ENCODE measurements at places on chromosomes 5 and 9.

DNA sequence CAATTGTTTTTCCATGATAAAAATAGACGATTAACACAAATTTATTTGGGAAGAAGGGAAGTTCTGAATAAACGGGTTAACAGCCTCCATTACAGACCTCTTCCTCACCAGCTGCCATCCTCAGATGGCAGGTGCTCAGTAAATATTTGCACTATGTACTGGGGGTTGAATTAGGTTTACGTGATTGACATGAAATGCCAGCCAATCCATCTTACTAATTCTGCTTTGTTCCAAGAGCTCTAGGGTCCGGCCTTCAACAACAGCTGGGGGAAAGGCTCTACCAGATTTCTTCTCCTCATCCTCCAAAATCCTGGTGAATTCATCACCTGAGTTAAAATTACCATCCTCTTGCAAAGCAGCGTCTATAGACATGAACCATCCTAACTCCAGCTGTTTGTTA, 104.6 kb downstream of the MTX3 start:
- DNase-seq: no peak

GRCh38 chr5:60712950-60713349, 13.0 kb upstream of the DEPDC1B start:
- DNase-seq: no peak

DNA sequence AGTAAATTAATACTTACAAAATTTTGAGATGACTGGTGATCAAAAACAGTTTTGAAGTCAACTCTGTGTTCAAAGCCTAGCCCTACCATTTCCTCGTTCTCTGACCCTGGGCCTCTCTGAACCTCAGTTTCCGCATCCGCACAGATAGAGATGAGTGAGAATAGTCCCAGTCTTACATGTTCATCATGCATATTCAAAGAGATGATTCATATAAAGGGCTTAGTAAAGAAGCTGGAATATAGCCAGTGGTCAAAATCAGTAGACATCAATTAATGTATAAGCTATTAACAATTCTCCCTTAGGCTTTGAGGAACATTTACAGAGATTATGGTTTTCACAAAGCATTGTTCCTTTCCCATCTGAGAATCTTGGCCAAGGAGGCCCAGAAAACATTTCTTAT, 250.6 kb downstream of the SPOCK1 start:
- DNase-seq: no peak

- DNase-seq: no peak
These were observed 3.6 kb upstream of the CPLX2 start for GRCh38 chr5:175867587-175868347.

GRCh38 chr9:130860458-130861316, 25.6 kb downstream of the ABL1 start:
- no peak for DNase-seq

DNA sequence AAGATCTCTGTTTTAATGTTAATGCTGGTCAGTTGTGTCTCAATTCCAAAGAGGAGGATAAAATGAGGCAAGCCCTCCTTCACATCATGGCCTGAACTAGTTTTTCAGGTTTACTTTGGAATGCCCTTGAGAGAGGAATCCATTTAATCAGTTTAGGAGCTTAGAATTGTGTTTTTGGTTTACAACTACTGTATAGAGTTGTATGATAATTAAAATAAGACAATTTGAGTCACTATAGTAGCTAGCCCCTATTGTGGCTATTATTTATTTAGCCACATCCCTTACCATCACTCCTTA, 107.8 kb upstream of the PRLR start:
- DNase-seq: no peak

GRCh38 chr9:124042201-124042721, 30.7 kb downstream of the LHX2 start:
- DNase-seq: no peak

DNA sequence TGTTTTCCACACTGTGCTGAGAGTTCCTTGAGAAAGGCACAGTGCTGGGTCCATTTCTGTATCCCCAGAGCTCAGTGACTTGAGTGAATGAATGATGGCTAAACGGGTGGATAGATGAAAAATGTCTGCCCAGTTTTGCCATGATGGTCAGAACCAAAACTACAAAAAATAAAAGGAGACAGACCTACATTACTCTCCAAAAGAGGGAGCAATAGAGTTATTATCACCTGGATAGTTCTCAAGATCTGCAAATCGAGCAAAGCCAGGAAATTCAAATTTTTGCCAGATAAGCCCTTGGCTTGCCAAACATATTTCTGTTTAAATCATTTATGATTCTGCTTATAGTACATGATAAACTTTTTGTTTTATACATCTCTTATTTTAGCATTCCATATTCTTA, 214.2 kb upstream of the ZNF462 start:
- DNase-seq: no peak

DNA sequence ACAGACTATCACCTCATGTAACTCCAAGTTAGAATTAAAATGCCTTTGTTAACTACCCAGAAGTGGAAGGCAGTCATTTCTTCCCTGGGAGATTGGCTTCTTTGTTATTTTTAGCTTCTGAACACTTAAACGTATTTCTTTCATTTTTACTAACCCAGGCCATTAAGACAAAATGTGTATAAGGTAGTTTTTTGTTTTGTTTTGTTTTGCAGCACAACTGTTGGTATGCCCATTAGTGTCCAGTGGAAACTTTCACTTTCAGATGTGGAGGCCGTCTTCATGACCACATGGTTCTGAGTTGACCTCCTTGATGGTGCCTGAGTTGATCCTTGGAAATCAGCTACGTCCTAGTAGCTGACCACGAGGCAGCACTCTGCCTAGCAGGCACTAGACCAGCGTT, 264.6 kb upstream of the ZNF608 start:
- DNase-seq: no peak

GRCh38 chr9:80875947-80876346, 813.4 kb downstream of the TLE1 start:
- no peak for DNase-seq

GRCh38 chr9:136511670-136512592, 29.1 kb upstream of the SEC16A start:
- DNase-seq: no peak

DNA sequence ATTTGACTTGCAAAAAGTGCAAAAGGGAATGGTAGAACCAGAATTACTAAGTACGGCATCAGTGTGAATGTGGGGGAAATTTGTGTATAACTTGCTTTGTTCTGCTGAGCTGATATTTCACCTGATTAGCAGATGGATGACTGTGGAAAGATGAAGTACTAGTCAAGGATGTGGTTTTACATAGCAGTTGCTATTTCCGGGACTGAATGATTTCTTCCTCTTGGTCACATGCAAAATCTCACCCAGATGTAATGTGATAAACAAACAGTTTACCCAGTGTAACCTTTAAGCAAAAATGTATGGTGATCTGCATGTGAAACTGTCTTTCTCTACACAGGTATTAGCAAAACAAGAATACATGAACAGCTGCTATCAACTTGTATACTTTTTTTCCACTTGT, 46.1 kb downstream of the DCP2 start:
- DNase-seq: no peak

DNA sequence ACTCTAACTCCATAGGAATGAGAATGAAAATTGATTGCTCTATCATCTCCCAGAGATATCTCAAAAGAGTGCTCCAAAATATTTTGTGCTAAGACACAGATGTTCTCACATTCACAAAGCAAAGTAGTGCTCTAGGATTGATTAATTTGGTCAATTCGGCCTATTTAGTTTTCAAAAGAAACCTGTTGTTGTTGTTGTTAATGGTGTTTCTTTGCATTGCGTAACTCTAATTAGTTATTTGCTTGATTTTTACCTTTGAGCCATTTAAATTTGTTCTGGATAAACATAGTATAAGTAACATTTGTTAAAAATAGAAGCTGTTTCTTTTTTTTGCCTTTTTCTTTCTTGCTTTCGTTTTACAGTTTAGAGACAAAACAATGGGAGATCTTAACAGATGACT, 382.5 kb downstream of the CAAP1 start:
- no peak for DNase-seq

- no peak for DNase-seq
These were observed 10.6 kb upstream of the AJM1 start for GRCh38 chr9:136831720-136832104.

- DNase-seq: no peak
These were observed 56.6 kb downstream of the TEK start for GRCh38 chr9:27165670-27166069.

DNA sequence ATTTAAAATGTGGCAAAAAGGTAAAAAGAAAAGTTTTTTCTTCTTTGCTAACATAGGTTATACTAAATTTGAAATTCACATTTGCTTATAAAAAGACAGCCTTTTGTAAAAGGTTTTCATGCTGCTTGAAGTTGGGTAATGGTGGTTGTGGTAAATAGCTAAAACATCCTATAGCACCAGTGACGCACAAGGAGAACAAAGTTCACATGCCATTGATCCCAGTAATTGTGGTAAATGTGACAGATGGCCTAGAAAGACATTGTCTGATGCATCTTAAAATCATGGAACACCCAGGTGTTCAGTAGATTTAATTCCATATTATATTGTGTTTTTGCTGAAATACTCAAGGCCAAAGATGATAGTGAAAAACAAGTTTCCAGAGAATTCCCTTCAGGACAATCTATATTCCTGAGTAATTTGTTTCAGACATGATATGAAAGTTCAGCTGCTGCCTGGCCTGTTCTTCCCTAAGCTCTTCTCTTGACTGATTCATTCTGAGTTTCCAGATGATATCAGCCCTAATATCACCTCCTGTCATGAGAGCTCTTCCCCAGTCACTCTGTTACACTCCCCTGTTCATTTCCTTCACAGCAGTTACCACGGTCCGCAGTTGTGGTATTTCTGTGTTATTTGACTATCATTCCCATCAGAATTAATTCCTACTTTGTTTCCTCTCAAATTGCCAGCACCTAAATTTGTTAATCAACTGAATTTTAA, 4.6 kb upstream of the FBXL17 start:
- DNase-seq: no peak

- no peak for DNase-seq
These were observed 429 bp upstream of the ARL10 start for GRCh38 chr5:176364765-176365350.

DNA sequence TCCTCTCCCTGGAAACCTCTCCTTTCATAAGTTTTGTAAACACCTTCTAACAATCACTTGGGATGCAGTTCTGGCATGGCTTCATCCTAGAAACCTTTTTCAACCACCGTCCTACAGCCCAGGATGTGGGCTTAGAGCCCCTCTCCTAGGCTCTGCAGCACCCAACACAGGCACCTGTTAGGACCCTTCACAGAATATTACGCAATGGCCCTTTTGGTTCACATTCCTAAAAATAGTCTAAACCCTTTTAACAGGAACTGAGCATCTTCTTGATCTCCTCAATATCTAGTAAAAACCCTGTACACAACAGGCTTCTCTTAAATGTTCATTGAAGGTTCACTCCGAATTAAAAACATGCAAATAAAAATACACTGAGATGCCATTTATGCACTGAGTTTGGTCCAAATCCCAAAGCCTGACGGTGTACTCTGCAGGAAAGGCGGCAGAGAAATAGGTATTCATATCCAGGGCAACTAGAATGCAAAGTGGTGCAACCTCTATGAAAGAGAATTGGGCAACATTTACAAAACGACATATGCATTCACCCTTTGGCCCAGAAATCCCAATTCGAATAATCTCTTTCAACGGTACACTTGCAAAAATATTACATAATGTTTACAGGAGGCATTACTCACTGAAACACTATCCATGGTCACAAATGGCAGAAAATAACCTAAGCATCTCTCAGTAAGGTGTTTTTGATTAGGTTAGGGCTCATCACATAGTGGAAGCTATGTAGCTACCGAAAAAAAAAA, 169.3 kb downstream of the SEMA5A start:
- DNase-seq: no peak

DNA sequence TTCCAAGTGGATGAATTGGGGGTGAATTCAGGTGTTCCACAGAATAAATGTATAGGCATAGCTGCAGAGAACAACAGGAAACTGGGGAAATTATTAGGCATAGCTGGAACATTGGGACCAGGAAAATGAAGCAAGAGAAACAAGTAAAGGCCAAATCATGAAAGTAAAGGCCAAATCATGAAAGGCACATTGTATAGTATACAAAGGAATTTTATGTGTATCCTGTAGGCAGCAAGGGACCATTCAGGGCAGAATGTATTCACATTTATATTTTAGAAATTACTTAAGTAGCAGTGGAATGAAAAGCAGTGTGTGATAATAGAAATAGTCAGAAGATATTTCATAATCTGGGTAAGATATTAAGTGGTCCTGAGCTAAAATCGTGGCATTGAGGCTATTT, 127.3 kb upstream of the GRHPR start:
- no peak for DNase-seq

GRCh38 chr9:126666155-126666803, 52.6 kb downstream of the LMX1B start:
- DNase-seq: no peak

GRCh38 chr9:2234371-2234893, 219.3 kb downstream of the SMARCA2 start:
- no peak for DNase-seq

DNA sequence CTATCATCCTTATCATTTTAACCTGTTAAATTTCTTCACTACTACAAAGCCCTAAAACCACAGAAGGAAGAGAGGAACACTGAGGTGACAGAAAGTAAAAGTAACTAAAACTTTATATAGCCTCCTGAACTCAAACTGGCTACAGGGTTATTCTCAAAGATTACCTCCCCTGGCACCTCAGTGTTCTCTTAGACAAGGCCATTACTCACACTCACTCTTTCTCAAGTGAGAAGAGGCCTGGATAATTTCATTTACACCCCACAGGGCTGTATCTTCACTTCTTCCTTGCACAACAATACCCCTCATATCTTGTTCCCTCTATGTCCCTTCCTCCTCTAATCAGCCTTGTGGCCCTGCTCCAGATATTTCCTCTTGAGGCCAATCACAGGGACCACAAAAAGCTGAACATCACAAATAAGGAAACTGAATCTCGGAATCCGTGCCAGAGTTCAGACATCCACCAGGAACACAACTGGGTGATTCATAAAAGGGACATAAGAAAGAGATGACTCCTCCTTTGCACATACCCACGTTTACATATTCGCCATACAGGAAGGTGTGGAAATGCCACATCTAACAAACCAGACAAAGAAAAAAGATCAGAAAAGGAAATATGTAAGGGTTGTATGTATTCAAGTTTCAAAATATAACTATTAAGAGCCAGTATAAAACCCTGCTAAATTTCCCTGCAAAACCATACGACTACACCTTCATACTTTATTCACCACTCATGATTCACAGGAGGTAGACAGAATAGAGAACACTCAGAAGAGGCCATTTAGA, 1.7 kb upstream of the KLHL3 start:
- DNase-seq: no peak

- DNase-seq: no peak
These were observed 41.6 kb upstream of the MROH2B start for GRCh38 chr5:41112486-41113455.

DNA sequence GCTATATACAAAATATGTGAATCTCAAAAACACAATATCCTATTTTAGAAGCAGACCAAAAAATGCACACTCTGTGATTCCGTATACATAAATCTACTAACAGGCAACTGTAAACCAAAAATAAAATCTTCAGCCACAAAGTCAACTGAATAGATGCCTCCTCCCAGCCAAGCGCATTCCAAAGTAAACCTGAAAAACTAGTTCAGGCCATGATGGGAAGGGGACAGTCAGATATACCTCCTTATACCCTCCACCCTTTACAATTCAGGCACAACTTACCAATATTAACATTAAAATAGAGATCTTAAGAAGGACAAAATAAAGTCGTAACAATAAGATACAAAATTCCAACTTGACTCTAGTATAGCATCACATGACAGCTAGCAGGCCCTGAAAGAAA, 1604.5 kb upstream of the NUDT12 start:
- no peak for DNase-seq
